Chondrocyte (in vitro differentiated cells): ENCODE measurements at places on chromosomes 4 and X.

DNA sequence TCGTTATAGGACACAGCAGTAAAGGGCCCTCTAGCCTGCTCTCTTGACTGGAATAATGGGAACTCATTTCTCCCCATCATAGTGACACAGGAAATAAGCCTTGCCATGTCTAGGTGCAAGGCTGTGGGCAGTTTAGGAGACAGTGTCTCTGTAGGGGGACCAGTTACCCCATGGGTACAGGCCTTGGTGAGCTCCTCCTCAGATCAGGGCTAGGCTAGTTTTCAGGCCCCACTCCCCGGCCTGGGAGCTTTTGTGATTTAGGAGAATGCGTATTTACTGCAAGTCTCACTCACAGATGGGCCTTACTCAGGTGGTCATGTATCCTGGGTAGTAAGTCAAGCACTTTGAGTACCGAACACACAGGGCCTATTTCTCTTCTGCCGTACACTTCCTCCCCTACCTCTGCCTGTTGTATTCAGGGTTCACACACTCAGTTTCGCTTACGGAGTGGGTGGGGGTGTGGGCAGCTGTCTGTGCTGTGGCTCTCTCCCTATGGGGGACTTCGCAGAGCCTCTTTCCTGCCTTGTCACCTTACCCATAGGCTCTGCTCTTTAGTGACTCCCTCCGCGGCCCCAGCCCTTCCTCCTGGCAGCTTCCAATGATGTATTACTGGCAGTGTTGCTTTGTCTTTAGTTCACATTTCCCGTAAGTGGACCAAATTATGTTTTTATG lies 34.2 kb downstream of the FAM193A start:
- DNase-seq, result no peak

DNA sequence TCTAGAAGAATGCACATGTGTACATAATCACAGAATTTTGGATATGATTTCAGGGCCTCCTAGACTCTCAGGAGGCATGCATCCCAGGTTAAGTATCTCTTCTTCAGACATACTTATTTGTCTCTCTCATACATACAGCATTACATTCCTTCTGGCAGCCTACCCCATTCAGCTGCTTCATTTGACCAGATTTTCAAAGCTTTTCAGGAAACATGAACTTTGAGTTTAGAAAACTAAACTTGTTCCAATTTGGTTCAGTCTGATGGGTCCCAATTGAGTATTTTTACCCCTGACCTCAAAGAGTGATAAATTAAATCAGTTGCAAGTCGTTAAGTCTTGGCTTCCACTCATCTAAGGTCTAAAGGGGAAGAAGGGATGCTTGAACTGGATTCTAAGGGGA lies 330.9 kb downstream of the ARHGAP24 start:
- no peak for DNase-seq

- DNase-seq, result no peak
Measured at GRCh38 chr4:113474017-113474416, 287.5 kb downstream of the CAMK2D start.

- peak; percentile 81 for DNase-seq
Measured at GRCh38 chr4:1492651-1493539, 86.7 kb upstream of the NKX1-1 start.

DNA sequence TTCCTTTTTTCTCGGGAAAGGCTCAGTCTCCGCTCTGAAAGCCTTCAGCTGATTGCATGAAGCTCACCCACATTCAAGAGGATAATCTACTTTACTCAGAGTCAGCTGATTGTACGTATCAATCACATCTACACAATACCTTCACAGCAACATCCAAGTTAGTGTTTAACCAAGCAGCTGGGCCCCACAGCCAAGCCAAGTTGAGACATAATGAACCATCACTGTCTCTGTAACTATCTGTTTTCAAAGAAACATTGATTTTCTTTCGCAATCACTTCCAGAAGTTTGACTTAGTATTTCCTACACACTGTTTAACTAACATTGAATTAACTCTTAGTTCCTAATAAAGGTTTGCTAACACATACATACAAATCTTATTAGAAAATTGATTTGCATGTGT lies 40.3 kb downstream of the RWDD4 start:
- DNase-seq, result no peak

DNA sequence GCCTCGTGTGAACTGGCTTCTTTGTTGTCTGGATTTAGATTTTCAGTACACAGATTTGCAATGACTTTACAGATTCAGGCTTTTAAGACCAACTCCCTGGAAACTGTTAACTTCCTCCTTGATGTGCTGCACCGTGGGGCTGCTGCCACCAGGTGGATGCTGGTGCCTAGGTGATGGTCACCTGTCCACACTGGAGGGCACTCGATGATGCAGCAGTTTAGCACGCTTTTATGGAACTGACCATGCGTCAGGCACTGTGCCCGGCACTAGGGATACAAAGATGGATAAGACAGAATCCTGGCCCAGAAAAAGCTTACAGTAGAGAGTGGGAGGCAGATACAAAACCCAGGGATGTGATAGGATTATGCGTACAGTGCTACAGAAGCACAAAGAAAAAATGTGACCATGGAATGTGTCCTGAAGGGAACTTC lies 180.7 kb downstream of the CEP135 start:
- DNase-seq, result no peak

DNA sequence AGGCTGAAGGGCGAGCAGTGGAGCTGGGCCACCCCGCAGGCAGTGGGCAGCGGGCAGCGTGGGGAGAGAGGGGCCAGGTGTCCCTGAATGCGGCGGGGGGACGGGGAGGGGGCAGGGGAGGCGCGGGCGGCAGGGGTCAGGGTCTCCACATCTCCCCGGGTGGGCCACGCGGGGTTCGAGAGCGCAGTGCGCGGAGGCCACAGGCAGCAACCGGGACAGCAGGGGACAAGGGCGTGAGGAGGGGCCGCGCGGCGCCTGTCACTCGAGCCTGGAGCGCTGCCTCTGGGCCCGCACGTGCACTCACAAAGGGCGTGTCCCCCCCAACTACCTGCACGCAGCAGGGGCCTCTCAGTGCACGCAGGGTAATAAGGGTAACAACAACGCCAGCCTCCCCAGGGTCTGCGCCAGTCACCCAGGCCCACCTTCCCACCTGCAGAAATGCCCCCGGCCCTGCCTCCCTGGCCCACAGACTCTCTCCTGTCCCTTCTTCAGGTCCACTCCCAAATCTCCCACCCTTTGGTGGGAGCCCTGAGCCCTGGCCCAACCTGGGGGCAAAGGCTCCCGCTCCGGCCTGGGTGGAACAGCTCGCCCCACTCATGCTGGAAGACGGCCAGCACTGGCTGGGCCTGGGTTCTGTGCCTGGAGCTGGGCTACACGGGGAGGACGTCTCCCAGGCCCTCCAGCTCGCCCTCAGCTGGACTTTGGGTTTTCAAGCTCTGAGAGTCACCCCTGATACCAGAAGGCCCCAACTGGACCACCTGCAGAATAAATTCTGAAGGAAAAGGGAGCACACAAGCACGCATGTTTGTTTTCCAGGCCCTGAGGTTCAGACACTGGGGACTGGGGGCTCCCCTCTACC lies 53.2 kb downstream of the ZFYVE28 start:
- peak; percentile 86 for DNase-seq

DNA sequence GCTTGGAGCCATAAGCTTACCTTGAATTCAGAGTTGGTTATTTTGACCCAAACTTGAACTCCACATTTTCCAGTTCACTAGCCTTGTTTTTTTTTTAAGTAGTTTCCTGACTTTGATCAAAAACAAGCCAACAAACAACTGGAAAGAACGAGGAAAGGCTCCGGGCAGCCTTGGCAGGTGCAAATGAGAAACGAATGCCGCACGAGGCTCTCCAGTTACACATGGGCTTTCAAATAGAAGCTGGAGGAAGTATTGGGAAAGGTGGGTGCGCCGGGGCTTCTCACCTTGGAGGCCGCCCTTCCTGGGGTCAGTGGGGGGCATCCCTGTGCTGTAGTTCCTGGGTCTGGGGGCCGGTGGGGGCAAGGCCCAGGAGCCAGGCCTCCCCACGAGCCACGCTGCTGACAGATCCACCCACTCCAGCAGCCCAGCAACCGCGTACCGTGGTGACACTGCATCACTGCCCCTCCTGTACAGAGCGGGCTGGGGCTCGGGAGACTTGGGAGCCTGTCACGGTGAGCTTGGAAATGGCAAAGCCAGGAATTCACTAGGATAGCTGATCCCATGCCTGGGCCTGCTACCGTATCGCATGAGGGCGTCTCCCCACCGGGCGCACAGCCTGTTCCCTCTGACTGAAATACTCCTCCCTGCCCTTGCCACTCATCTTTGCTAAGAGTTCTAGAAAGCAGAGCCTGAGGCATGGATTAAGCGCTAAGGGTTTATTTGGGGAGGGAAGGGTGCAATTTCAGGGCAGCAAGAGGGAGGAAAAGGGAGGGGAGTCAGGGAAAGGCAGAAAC lies 50.9 kb upstream of the ADRA2C start:
- DNase-seq, result peak; percentile 74

DNA sequence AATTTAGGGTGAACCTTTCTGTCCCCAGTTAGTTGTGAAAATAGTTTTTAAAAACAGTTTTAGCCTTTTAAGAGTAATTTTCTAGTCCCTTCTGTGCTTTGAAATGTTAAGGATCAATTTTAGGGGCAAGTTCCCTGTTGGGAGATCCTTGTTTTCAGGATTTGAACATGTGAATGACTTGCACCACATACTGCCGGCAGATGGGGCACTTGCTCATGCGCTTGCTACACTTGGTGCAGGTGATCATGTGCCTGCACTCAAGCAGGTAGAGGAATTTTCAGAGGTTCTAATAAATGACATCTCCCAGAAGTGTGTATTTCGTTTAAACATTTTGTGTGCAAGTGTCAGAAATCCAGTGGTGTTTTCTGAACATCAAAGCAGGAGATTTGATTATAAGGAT lies 195.9 kb downstream of the CHM start:
- no peak for DNase-seq

DNA sequence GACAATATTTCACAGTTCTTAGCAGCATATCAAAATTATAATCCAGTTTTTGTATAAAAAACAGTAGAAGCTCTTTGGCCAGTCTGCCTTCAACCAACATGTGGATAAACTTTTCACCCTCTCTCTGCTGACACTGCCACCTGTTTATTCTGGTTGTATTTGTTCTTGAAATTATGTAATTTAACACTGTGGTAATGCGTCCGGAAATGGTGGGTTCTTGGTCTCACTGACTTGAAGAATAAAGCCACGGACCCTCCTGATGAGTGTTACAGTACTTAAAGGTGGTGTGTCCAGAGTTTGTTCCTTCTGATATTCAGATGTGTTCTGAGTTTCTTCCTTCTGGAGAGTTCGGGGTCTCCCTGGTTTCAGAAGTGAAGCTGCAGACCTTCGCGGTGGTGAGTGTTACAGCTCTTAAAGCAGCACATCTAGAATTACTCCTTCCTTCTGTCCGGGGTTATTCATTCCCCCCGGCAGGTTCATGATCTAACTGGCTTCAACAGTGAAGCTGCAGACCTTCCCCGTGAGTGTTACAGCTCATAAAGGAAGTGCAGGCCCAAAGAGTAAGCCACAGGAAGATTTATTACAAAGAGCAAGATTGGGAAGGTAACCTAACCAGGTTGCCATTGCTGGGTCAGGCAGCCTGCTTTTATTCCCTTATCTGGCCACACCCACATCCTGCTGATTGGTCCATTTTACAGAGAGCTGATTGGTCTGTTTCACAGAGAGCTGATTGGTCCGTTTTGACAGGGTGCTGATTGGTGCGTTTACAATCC lies 15.7 kb downstream of the FAM184B start:
- DNase-seq, result no peak

DNA sequence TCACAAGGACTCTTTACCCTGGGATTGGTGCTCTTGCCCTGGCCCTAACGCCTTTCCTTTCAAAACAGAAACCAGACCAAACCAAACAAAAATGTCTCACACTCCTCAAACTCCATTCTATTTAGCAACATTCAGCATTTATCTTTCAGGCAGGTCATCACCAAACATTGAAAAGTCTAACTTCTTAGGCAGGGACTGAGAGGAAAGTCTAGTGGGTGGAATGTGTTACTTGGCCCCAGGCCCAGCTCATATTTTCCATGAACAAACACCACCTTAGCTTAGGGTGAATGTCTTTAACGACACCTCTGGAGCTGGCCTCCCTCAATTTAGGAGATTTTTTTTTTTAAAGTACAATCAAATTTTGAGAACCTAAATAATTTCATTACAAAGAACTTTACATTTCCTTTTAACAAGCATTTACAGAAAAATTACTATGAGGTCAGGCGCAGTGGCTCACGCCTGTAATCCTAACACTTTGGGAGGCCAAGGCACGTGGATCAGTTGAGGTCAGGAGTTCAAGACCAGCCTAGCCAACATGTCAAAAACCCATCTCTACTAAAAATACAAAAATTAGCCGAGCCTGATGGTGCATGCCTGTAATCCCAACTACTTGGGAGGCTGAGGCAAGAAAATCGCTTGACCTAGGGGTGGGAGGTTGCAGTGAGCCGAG lies 10.2 kb upstream of the N4BP2 start:
- DNase-seq, result no peak

GRCh38 chr4:166432842-166433241 lies 559.8 kb downstream of the TLL1 start:
- no peak for DNase-seq

GRCh38 chr4:47315346-47315745 lies 148.2 kb downstream of the COMMD8 start:
- no peak for DNase-seq

- DNase-seq, result no peak
Measured at GRCh38 chrX:36501169-36501702, 506.9 kb upstream of the FAM47C start.

DNA sequence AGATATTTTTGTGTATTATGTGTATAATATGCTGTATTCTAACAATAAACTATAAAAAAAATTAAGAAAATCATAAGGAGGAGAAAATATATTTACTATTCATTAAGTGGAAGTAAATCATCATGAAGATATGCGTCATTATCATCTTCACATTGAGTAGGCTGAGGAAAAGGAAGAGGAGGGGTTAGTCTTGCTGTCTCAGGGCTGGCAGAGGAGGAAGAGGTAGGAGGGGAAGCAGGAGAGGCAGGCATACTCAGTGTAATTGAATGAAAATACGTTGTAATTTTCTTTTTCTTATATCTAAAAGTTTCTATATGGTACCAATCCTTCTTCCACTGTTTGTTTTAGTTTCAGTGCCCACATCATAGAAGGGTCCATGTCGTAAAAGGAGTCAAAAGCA lies 9.8 kb upstream of the TMEM185A start:
- DNase-seq, result no peak

GRCh38 chrX:23127586-23127985 lies 127.8 kb downstream of the DDX53 start:
- no peak for DNase-seq

DNA sequence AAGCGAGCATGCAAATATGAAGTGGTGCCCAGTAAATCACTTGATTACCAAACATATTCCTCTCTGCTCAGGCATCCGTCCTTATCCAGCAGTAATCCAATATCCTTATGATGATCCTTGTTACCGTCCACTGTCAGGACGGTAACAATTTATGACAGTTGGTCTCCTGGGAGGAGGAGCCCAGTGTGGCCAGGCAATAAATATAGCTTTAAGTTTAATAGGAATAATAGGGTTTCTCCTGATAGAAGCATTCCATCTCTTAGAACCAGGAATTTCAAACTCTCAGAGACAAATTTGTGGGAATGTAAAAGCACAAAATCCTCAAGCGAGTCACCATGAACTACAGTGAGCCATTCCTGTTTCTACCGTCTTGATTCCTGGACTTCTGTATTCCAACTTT lies 171.2 kb upstream of the IL15 start:
- DNase-seq, result no peak

GRCh38 chr4:70927502-70928137 lies 25.5 kb downstream of the MOB1B start:
- DNase-seq, result no peak

- no peak for DNase-seq
Measured at GRCh38 chr4:37073226-37073840, 171.2 kb upstream of the NWD2 start.
